Putamen (tissue), 1 donor: ENCODE measurements at places on chromosomes 12 and 14.

GRCh38 chr14:23751616-23752015 lies 115.5 kb downstream of the DHRS2 start:
- DNase-seq = no peak

DNA sequence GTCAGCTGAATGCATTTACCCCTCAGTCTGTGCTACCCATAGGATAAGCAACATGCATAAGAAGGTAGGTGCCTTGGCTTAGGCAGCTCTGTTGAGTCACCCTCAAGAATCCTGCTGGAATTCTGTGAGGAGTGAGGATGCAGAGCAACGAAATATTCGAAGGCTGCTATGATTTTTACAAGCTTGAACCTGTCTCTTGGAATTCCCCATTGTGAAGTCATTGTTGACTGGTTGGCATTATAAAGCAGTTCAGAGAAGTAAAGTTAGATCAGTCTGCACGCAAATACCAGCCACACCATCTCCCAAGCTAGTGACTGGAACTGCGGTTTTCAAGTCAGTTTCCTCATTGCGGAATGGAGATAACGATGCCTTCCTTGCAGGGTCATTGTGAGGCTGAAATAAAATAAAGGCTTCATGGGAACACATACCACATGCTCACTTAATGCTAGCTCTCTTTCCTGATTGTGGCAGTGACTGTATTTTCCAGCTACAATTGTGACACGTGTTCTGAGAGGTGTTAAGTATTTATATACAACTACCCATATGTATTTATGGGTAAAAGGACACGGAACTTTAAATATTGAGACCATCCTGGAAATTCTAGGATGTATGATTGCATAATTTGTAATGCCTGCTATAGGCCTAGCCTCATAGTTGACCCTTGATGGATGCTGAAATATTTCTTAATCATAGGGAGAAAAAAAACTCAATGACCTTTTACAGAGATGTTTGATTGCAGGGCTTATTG lies 96.7 kb downstream of the ETV6 start:
- DNase-seq = no peak

DNA sequence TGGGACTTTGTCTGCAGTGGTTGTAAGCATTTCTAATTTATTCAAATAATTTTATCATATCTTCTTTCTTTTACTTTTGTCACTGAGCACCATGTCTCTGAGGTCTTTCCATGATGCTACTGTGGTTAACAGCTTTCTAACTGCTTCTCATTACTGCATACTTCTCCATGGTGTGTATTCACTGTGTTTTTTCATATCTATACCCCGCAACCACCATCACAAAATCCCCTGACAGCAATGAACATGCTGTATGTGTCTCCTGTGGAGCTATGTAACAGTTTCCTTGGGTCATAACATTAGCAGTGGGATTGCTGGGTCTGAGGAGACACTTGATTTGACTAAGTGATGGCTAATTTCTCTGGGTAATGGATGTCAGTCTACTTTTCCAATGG lies 29.2 kb upstream of the CHST11 start:
- no peak for DNase-seq

DNA sequence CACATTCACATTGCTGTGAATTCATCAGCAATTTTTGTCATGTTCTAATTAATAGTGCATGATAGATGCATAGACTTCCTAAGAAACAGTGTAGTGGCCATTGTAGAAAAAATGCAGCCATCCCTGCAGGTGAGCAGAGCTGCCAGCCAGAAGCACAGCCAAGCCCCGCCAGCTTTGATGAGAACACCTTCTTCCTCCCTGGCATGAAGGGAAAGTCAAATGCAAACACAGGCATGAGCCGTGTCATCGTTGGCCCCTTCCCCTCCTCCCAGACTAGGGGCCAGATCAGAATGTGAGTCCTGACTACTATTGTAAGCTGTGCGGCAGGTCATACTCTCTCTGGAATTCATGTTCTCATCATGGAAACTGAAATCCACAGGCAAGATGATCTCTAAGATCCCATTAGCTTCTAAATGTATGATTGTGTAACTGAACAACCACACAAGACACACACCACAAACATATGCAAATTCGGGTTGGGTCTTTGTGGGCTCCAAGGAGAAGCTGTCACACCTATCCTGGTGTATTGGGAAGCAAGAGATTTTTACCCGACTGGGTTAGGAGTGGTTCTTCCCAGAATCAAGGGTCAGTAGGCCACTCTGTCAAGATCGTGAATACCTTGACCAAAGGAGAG lies 2.8 kb upstream of the AQP2 start:
- DNase-seq = no peak

DNA sequence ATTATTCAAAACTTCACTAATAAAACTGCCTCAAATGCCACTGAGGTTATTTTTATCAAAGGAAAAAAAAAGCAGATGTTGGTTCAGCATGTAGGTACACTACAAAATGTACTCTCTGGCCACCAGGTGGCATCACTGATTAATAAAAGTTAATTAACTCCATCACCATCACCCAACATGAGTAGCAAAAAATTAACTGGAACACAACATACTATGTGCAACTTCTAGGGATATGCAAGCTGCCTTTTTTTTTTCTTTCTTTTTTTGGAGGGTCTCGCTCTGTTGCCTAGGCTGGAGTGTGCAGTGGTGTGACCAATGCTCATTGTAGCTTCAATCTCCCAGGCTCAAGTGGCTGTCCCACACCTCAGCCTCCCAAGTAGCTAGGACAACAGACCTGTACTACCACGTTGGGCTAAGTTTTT lies 43.8 kb upstream of the NR2C1 start:
- DNase-seq = peak; percentile 63

DNA sequence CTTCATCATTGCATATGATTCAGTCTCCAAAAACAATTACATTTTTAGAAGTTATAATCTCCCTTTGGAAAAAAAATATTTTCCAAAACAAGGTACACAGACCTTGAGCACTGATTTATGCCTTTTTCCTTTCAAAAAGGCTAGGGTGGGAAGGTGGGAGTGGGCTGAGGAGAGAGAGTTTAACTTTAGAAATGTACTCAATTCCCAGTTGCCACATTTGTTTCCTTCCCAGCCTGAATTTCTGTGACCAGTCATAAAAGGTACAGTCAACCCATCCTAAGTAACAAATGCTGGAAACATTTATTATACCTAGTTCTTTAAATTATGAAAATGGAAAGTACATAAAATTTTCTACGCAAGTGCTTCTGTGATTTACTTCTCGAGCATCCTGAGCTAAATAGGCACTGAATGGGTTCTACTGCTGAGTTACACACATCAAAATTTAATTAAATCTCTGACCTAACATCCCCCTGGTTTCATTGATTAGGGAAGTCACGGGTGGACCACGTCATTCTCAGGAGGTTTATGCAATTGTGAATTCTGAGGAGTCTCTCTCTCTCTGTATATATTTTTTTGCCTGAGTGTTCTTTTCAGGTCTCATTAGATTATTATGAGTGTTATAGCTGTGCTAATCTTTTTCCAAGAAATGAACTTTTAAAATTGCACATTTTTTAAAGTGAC lies 371.8 kb downstream of the BTG1 start:
- DNase-seq = no peak

DNA sequence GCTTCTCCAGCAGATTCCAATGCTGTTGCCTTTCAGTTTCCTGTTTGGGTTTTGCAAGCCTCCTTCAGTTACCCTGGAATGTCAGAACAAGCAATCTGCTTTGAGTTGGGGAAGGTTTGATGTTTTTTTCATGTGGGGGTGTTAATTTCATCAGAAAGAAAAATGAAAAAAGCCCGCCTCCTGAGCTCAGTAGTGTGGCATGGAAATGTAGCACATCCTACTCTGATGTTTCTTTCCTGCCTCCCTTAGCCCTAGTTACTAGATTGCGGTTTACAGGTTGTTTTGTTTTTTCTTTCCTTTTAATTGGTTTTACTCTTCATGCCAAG lies 22.6 kb downstream of the IFNG-AS1 start:
- DNase-seq = no peak

GRCh38 chr12:103958621-103959020 lies 7.1 kb upstream of the TDG start:
- DNase-seq = no peak

- no peak for DNase-seq
Measured at GRCh38 chr12:75725521-75726111, 214.2 kb upstream of the KRR1 start.

DNA sequence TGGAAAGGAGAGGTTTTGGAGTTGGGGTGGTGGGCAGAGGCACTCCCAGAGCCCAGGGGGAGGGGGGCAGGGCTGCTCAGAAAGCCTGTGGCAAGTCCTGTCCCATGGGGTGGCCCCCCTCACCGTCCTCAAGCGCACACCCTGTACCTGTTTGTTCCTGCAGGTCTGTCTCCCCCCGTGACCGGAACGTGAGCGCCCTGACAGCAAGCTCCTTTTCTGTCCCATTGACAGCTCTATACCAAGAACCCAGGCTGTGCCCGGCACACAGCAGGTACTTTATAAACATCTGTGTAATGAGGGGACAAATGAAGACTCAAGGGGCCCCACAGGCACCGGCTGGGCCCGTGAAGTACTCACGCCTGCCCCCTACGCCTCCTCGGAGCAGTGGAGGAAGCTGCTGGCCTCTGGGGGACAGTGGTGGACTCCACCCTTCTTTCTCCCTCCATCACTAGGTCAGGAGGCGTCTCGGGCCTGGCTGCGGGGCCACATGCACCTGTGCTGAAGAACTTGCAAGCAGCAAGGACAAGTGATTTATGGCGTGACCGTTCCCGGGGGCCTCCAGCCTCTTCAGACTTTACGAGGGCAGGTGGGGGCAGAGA lies 65.8 kb downstream of the GALNT9 start:
- DNase-seq = no peak

- no peak for DNase-seq
Measured at GRCh38 chr12:60822580-60822979, 1226.8 kb downstream of the SLC16A7 start.

- DNase-seq = no peak
Measured at GRCh38 chr12:2380946-2381345, 328.2 kb downstream of the CACNA1C start.

GRCh38 chr12:121536054-121536898 lies 44.5 kb downstream of the KDM2B start:
- peak; percentile 85 for DNase-seq

DNA sequence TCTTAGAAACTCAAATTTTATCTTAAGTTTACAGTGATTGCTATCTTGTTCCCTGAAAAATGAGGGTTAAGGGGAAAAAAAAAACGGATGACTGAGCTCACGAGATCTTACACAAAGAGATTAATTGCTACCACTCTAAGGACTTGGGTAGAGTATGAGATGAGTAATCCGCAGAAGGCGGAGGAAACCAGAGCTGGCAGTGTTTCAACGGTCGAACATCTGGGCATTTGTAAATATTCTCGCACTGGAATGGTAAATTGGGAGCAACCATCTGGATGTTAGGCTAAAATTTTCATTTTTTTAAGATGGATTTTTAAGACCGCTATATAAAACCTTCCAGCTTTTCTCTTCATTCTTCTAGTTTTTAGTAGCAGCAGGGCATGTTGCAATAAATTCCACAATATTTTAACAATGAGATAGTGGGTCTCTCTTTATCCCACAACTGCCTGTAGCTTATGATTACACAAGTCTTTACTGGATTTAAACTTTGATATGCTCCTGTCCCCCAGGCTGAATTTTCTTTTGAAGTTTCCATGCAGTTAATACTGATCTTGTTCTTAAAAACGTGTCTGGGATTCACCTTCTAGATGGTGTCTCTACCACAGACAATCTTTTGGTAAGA lies 1324.1 kb downstream of the AACS start:
- DNase-seq = no peak

GRCh38 chr12:46224386-46224785 lies 44.5 kb downstream of the SLC38A1 start:
- no peak for DNase-seq

DNA sequence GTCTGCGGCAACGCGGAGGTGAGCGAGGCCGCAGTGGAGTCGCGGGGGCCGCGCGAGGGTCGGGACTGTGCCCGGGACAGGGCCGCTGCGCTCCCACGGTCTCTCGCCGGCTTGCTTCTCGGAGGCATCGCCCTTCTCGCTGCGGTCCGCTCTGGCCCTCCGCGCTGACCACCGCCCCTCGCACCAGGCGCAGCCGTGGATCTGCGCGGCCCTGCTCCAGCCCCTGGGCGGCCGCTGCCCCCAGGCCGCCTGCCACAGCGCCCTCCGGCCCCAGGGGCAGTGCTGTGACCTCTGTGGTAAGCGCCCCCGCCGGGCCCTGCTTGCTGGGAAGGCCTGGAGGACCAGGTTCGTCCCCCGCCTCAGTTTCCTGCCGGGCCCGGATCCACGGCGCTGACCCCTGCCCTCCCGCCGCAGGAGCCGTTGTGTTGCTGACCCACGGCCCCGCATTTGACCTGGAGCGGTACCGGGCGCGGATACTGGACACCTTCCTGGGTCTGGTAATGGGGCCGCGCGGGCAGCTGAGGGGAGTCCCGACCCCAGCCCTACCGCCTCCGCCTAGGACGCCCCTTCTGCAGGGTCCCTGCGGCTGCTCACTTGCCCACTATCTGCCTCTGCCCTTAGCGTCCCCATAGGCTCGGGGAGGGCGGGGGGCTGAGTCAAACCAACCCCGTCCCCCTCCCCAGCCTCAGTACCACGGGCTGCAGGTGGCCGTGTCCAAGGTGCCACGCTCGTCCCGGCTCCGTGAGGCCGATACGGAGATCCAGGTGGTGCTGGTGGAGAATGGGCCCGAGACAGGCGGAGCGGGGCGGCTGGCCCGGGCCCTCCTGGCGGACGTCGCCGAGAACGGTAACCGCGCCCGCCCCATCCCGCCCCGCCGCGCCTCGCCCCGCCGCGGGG lies 7.0 kb downstream of the AMN start:
- DNase-seq = no peak

DNA sequence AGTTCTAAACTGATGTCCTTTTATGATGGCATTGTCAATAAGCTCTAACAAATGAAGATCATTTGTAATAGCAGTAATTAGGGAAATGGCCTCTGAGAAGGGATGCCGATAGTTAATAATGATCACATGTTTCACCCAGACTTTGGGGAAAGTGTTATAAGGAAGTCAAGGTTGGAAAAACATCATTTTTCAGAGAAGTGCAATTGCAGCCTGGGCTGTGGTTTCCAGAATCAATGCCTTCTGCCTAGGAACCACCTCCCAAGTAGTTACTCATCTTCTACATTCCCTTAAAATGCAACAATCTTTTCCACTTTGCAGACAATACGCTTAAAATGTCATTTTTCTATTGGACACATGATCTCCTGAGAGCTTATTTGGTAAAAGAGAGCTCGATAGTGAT lies 879 bp downstream of the EDDM3A start:
- no peak for DNase-seq

DNA sequence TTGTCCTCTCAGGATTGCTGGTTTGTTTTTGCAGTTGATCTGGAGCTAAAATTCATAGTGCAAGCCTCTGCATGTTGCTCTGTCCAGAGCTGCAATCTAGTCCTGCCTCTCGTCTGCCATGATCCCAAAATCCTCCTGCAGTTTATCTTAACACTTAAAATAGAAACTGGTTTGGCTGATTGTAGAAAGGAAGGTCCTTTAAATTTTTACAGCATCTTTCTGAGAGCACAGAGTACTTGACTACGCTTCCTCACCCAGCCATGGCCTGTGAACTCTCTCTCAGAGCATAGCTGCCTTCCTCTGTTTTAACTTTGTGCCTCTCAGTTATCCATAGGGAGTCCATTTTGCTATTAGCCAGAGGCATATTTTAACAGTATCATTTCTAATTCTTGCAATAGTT lies 877.1 kb downstream of the C12orf50 start:
- no peak for DNase-seq
